ENCODE measurements at places on chromosomes 4 and X.

- no peak for DNase-seq
Observed at GRCh38 chrX:154018518-154019060, 1.1 kb downstream of the IRAK1 start.

DNA sequence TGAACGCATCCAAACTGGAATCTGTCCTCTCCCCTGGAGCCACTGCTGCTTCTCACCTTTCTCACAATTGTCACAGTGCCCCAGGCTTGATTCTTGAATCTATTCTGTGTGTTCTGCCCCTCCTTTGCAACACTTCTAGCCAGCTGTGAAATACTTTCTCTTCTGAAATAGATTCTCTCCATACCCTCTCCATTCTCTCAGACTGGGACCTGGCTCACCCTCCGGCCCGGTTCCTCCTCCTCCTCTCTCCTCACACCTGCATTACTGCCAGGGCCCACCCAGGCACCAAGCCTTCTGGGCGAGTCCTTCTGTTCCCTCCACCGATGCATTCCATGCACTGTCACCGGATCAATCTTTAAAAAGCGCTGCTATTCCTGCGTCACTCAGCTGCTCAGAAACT is 336.1 kb downstream of the UNC5C start:
- no peak for DNase-seq

DNA sequence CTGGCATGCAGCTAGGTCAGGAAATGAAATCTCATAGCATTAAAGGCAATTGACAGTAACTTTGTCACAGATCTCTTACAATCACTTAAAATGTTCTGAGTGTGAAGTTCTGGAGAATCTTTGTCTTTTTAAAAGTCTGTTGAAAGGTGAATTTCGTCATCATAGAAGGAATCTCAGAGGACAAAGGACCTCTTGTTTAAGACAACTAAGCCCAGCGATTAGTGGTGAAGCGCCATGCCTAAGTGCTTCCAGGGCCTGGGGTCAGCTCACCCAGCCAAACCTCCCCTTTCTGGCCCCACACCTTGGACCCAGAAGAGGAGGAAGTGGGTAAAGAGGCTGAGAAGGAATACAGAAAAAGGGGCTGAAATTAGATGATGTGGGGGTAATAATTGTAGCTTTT is 8.5 kb downstream of the FRMD7 start:
- no peak for DNase-seq

GRCh38 chrX:140507223-140507981 is 2.5 kb upstream of the SOX3 start:
- DNase-seq = no peak

GRCh38 chr4:184347251-184348239 is 126.8 kb downstream of the IRF2 start:
- DNase-seq = no peak

DNA sequence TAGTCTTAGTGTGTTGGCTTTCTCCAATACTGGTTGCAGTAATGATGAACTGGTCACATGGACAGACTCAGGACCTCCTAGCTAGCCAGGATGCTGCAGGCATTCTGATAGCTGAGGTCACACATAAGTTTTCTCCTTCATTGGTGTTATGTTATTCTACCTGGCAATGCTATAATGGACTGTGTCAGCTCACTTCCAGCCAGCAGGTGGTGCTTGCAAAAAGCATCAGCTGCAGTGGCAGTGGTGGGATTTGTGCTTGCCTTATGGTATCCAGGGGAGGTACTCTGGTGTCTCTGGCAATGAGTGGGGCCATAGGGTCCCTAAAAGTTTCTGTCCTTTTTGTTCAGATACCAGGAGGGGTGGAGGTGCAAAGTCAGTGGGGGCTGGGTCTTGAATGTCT is 33.6 kb downstream of the ZNF330 start:
- DNase-seq = no peak

DNA sequence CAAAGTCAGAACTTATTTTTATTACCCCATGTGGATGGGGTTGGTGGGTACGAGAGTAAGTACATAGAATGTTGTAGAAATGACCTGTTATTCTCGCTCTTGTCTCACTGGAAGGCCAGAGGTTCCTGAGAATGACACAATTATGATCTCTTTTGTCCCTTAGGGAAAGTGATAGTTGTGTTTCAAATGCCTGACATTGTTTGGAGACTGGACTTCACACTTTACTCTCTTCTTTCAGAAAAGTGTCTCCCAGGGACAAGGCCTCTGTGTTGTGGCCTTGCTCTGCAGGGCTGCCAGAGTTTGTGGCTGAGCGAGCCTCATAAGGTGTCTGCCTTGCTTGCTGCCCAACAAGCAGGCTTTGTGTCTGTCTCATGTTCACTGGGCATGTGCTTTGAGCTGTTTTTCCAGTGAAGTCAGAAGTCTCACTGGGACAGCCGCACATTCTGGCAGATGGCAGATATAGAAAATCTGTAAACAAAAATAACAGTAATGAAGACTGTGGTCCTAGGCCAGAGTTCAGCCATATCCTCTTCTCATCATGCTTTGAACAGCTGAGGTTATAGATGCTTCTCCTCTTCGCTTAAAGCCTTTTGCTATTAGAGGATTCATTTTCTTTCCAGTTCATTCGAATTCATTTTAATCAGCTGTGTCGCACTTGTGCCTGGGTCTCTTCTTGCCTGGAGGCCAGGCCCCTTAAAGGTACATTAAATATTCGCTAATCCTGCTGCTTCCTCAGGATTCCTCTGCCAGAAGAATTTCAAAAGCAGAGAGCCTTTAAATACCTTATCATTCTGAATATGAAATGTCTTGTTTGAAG is 14.4 kb downstream of the PPEF1 start:
- DNase-seq = no peak

GRCh38 chr4:159227984-159228383 is 125.1 kb downstream of the RAPGEF2 start:
- DNase-seq = peak; percentile 50

- no peak for DNase-seq
Observed at GRCh38 chr4:168199260-168199957, 107.1 kb downstream of the ANXA10 start.

- no peak for DNase-seq
Observed at GRCh38 chr4:183402771-183403170, 41.7 kb upstream of the CDKN2AIP start.

DNA sequence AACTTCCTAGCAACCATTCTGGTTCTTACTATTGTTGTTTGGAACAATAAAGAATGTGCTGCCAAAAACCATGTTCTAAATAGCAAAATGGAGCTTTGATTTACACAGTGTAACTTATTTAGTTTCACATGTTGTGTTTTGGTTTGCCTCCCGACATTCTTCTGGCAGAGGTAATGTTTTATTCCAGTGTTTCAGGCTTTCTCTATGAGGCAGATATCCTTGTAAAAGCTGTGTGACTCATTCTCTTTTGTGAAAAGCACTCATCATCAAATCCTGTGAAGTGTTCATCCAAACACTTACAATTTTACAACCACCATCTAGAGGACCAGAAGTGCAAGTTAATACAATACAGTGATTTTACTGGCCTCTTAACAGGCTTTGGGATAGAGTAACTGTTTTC is 219.0 kb upstream of the GIMD1 start:
- DNase-seq = no peak

- no peak for DNase-seq
Observed at GRCh38 chr4:8671712-8672290, 79.2 kb downstream of the CPZ start.

- DNase-seq = no peak
Observed at GRCh38 chr4:121666091-121666679, 30.6 kb downstream of the ANXA5 start.

DNA sequence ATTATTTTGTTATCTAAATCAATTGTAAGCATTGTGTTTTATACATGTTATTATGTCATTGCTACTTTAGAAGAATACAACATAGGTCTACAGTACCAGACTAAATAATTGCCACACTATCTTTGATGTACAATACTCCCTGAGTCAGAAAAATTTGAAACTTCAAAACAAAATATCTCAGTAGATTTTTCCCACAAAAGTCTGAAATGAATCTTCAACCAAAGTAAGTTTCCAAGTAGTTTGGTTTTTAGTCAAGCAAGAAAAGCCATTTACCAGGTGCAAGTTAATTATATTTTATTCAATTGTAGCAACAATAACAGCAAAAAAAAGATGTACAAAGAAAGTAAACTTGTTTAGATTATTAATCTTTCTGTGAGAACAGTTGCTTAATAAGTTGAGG is 11.4 kb upstream of the PARM1 start:
- DNase-seq = no peak

DNA sequence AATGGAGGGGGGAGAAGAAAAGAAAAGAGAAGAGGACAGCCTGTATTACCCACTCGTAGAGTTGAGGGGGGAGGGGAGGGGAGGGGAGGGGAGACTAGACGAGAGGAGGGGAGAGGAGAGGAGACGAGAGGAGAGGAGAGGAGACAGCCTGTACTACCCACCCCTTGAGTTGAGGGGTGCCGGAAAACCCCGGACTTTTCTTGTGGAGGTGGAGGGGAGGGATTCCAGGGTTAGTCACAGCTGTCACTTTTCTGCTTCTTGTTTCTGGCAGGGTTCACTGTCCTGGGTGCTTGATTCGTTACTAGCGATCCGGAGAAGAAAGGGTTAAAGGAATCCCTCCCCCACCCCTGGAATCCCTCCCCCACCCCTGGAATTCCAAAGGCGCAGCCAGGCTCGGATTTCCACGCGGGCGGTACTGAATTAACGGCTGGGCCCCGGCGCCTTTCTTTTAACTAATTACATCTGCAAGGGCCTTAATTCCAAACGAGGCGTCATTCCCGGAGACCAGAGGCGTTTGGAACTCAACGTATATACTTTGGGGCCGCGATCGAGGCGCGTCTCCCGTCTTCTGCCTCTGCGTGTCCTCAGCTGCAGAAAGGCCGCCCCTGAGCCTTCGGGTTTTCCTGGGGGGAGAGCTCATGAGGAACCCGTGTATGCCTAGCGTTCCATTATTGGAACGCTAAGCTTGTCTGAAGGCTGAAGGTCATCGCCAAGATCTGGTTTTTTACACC is 20.1 kb upstream of the CSF2RA start:
- no peak for DNase-seq

DNA sequence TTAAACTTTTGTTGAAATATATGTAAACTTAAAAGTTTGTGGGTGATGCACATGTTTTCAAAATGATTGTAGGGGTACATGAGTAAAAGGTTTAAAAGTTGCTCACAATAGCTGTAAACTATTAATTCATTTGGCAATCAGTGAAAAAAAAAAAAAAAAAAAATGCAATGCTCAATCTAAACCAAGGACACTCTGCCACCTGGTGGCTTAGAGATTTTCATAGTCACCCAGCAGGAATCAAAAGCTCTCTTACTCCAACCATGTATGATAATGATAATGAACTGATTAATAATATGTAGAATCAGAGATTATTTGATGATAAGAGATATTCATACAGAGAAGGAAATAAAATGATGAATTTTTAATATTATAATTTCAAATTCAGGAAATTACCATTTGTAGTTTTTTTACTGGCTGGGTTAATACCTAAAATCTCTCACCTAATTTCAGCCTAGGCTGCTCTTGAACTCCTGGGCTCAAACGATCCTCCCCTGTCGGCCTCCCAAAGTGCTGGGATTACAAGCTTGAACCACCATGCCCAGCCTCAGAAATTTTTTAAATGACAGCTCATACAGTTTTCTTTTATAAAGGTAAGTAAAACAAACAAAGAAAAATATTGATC is 46.9 kb upstream of the SLC25A4 start:
- DNase-seq = no peak

DNA sequence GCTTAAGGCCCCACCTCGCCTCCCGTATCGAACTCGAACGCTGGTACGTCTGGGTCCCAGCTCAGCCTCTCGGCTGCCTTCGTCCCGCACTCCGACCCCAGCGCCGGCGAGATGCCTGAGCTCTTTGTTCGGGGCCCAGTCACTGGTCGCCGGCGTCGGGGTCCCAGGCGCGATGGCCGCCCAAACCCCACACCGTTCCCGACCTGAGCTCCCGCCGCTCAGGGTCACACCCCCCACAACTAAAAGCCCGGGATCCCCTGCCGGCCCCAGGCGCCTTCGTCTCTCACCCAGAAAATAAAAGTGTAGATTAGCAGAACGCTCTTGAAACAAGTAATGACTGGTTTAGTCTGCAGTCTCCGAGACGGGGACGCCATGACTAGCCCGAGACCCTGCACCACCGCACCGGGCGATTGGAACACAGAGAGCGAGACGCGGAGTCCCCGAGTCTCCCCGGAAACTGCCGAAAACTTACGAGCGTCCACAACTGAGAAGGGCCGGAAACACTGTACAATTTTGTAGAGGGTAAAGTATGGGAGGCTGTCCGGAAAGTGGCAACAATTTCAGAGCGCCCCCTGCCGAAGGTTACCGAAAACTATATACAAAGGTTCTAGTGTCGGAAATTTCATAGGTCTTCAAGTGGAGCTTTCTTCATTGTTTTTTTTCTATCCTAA is at the start of gene TSPAN6:
TSS of gene TSPAN6 (minus strand) at position 486 of the 671 bp plus-strand sequence. CDS start at position 374, 112 bp downstream.
- DNase-seq = peak; percentile 54

DNA sequence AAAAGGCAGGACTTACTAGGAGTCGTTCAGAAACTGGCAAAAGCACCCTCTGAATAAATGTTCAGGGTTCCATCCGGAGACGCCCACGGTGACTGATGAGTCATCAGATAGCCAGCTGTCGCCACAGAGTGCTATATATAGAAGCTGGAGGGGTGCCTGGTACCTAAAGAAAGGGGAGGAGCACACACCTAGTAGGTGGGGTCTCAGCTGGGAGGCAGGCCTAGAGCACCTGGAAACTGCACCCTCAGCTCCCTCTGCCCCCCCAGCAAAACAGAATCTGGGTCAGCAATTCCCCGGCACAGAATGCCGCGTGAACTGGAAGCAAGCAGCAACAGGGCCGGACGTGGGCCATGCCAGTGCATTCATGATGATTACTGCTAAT is 242.0 kb downstream of the BCOR start:
- no peak for DNase-seq

DNA sequence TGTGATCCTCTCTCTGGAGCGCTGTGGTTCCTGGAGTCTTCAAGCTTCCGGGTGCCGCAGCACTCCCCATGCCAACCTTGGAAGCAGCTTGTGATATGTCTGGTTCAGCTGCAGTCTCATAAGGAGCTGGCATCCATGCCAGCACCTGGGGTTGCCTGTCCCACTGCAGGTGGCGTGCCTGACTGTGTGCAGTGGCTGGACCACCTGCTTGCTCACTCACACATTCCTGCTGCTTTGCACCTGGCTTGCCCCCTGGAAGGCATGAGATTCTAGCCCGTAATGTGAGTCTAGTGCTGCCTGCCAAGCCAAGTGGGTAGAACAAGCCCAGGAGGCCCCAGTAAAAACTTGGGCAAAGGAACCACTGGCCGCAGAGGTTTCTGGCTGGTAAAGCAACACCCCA is 687.2 kb upstream of the AADAT start:
- DNase-seq = no peak

DNA sequence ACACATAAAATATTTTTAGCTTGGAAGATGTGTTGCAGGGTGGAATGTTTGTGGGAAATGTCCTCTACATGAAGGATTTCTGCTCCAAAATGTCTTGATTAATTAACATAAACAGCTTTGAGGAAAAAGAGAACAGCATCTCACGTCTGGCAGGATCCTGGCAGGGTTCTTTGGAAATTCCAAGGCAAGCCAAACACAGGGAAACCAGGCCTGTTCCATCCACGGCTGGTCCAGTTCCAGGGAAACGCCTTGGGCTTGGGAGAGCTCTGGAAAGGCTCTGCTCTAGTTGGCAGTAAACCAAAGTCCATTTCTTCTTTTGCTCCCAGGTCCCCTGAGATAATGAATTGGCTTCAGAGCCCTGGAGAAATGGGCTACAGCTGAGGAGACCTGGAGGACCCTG is 42.4 kb upstream of the GAB1 start:
- no peak for DNase-seq

GRCh38 chr4:40409835-40410234 is 74.7 kb downstream of the CHRNA9 start:
- no peak for DNase-seq

- DNase-seq = no peak
Observed at GRCh38 chr4:177555007-177555574, 112.9 kb upstream of the AGA start.
